NCI-H460 (cell line): ENCODE measurements at places on chromosomes 5 and 9. TPM values are rescaled to one million over a fixed set of nuclear protein-coding genes. Genes with fewer than 3 reads are reported as not detected.

DNA sequence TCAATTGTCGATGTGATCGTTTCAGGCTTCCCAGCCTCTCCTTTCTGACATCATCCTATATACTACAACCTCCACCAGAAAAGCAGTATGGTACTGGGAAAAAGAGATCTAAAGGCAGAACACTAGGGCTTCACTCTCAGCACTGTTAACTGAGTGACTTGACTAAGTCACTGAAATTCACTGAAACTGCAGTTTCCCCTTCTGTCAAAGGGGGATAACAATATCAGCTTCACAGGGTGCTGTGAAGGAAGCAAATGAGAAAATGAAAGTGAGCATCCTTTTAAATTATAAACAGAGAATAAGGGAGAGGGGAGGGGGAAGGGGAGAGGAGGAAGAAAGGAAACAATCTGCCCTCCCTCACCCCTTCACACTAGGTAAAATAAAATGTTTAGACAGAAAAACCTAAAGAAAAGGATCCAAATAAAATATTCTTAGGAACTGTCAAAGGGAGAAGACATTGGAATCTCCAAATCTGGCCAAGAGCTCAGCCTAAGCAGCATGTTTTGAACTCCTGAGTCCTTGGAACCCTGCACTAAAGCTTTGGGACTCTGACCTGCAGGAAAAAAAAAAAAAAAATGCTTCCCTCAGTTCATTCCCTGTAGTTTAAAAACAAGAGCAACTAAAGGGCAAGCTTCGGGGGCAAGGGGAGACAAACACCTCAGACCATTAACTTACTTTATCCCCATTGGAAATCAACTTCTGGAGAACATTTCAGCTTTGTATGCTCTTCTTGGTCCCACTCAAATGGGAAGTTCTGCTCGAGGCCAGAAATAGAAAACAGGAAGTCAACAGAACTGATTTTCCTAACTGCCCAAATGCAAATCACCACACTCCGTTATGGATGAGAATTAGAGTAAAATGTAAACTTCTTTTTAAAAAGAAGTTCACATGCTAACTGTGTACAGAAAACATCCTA lies 178.3 kb downstream of the DEPDC1B start:
- DNase-seq: no peak

Gene OR1J1
- not detected in 2 replicates for total RNA-seq

DNA sequence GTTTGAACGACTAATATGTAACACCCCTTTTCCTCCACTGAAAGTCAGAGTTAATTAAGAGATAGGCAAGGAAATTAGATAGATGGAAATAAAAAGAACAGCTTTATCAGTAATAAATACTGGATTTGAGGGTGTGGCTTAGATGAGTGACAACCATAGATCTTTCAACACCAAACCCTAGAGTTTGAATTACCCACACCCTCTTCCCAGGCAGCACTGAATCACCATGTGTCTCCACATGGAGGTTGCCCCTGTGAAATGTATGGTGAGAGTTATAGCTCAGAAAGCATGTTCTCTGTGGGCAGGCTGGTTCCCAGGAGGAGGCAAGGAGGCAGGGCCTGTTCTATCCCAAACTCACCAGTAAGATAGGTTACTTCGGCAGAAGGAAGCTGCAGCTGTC lies 69.7 kb downstream of the TMEM174 start:
- DNase-seq: no peak

Gene PPIC
- total RNA-seq: 9.1 and 10.9 TPM in 2 replicates

DNA sequence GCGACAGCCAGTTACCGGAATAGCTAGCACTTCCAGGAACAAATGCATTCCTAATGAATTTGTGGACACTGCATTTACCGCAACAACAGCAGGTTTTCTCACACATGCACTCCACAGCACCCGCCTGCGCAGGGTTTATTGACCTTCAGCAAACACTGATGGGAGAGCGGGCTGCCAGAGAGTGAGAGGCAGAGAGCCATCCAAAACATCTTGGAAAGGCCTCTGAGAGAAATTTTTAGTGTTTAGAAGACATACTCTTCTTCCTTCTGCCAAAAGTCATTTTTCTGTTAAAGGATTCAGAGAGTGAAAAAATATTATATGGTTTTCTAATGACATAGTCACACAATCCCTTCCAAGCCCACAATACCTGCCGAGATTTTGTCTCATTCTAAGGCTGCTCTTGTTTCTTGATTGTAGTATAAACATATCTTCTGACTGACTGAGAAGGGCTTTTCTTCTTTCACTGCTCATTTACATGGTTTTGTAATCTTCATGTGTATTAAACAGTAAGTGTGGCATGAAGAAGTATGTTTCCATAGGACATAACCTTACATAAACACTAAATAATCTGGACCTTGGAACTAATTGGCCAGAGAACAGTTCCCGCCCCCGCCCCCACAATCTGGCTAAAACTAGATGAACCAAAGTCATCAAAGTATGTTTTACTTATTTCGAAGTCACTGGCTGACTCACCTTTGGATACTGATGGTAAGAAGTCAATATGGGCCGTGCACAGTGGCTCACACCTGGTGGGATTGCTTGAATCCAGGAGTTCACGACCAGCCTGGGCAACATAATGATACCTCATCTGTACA lies 432.5 kb upstream of the MEF2C start:
- DNase-seq: no peak

DNA sequence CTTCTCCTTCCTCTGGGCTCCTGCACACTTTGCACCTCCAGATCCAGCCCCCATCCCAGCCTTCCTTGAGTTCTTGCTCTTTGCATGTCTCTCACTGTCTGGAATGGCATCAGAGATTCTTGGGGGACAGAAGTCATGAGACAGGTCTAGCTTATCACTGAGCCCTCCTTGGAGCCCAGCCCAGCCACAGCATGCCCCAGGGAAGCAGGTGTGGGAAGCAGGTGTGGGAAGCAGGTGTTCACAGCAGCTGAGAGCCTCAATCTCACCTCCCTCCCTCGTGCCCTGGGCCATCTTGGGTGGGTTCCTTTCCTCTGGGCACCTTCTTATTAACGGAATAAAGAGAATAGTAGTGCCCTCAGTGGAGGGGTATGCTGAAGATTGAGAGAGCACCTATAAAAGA lies 27.2 kb downstream of the SLC6A7 start:
- no peak for DNase-seq

DNA sequence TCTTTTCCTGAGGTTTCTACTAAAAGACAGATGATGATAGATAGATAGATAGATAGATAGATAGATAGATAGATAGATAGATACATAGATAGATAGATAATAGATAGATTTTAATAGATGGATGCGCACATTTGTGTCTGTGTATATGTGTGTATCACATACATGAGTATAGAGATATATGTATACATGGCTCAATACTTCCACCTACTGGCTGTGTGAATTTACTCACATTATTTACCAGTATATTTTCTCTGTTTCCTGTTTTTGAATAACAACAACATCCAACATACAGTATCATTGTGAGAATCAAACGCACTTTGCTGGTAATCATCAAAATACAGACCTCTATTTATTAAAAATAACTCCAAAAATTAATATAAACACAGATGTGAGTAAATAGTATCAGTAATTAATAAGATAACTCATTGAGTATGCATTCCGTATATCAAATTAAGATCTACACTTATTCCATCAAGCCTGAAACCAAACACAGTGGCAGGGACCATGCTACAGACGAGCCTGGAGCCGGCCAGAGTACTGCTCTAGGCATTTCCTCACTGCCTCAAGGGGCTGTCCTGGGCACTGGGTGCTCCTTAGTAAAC lies 338.0 kb downstream of the SEMA5A start:
- peak; percentile 59 for DNase-seq

DNA sequence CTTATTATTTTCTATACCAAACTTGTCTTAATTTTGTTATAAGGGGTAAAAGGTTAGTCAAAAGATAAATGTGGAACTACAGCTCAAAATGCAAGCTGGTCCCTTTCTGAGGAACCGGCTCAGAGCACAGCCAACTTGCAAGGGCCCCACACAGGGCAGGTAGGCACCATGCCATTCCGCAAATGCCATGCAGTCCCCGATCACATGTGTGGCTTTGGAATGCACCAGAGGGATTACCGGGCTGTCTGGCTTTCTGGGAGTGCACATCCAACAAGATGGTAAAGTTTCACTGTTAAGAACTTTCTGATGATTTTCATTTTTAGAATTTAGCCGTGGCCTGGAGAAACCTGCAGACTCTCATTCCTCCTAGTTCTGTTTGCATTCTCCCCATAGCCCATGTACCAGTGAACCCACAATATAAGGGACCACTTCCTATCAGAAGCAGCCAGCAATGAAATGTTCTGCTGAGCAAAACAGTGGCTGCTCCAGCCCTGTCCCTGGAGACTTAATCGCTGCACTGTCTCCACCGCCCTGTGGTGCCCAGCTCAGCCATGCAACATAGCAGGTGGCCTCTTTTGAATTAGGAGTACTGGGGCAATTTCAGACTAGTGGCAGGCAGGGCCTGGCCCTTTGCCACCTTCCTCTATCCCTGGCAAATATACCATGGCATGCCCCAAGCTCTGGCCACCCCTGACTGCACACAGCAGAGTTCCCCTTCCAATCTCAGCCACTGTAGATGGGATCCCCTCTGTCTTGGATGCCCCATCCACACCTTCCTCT lies 11.4 kb downstream of the SHB start:
- DNase-seq: no peak

DNA sequence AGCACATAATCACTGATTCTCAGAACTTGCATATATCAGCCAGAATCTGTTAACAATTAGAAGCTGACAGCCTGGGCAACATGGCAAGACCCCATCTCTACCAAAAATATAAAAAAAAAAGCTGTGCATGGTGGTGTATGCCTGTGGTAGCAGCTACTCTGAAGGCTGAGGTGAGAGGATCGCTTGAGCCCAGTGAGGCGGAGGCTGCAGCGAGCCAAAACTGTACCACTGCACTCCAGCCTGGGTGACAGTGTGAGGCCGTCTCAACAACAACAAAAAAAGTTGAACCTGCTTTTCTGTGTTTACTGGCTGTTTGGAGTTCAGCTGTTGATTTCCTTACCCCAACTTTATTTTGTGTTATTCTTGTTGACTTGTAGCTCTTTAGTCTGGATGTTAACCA lies 66.8 kb downstream of the GOLPH3 start:
- DNase-seq: no peak

DNA sequence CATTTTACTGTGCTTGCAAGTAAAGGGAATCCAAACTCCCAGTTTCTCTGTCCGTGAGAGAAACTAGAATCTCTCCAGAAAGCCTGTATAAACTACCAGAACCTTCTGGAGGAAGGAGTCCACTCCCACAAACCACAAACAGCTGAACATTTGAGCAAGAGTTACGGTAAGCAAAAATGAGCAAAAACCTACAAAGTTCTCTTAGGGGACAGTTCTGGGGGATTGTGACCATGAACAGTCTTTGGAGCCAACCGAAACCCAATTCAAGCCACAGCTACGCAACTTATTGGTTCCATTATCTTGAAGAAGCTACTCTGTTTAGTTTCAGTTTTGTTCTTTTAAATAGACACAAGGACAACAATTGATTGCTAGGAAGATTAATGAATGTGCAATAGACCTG lies 330.6 kb downstream of the ASTN2 start:
- DNase-seq: no peak

Gene FAM151B
- total RNA-seq: 2.3 TPM in 2 replicates

GRCh38 chr5:89908876-89909275 lies 500.7 kb downstream of the CETN3 start:
- no peak for DNase-seq

Gene TOR2A
- 8.9 and 10.5 TPM in 2 replicates for total RNA-seq

Gene GLRA1
- total RNA-seq: not detected in 2 replicates

Gene PCDHB4
- not detected in 2 replicates for total RNA-seq

Gene HCN1
- not detected in 2 replicates for total RNA-seq

Gene GADD45G
- 3.4 and 3.8 TPM in 2 replicates for total RNA-seq

Gene CA9
- 10.1 and 13.7 TPM in 2 replicates for total RNA-seq

- DNase-seq: no peak
Observed at GRCh38 chr5:34496701-34497469, 159.2 kb upstream of the RAI14 start.

DNA sequence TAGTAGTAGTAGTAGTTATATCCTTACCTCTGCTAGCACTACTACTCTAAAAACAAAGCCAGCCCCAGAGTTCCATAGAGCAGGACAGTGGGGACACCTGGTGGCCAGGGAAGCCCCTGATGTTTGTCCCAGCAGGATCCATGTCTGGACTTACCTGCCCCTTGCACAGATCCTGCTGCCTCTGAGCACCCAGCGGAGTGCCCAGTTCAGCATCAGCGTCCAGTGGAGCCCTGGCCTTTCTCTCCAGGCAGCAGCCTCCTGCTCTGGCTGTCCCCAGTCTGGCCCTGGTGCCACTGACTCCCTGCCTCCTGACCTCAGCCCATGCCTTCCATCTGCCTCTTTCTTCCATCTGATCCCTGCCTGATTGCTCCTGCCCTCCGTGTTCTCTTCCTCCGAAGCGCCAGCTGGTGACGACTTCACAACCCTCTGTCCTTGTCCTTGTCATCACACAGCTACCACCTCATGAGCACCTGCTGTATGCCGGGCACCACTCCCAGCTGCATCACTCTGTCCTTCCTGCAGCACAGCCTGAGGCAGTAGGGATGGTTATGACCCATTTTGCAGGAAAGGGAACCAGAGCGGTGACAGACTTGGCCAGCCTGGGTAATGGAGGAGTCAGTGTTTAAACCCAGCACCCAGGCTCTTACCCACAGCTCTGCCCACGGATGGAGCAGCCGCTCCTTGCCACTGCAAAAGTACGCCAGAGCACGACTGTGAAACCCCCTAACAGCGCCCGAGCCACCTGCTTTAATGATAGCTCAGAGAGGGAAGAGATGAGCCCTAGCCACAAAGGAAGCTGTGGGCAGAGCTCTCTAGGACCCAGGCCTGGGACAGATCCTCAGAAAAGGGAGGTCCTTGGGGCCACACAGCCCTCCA lies 11.5 kb downstream of the SARDH start:
- DNase-seq: peak; percentile 43

GRCh38 chr9:91059713-91060112 lies 258.1 kb downstream of the SYK start:
- peak; percentile 83 for DNase-seq

Gene PCA3
- total RNA-seq: not detected in 2 replicates

DNA sequence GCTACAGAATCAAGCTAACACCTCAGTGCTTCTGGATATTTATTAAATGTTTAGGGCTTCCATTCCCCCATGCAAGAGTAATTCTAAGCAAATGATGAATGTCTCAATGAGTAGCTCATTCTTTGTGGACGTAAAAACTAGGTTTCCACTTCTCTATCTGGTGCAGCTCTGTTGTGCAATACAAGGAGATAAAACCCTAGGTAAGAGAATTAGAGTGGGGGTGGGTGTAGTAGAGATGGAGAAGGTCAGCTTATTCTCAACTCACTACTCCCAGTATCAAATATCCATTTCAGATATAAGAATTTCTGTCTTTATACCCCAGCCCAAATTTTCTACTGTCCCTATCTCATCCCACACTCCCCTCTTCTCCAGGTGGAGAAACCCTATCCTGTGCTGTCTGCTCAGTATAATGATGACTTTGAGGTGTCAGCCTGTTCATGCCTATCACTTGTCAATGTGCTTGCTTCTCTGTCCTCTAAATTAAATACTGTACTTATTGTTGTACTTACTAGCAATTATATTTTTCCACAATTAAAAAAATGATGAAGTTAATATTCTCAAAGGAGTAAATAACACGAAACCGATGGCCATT lies 4.3 kb upstream of the FYB1 start:
- DNase-seq: no peak

DNA sequence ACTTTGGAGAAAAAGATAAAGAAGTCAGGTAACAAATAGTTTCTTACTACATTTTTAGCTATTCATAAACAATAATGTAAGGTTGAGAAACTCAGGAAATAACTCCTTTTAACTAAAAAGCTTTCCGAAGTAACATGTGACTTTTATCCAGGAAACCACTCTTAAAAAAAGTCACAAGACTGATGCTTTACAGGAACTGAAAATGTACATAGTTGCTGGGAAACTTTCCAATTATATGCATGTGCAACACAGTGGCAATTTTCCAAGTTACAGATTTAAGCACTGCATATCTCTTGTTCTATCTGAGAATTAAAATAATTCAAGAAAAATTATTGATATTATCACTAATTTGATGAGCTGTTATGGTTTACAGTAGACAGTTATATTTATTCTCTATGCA lies 105.2 kb downstream of the CDH10 start:
- no peak for DNase-seq
